ENCODE measurements at places on chromosomes 5 and 9.

- DNase-seq: no peak
Measured at GRCh38 chr5:87781976-87782375, 369.2 kb upstream of the CCNH start.

GRCh38 chr9:113741886-113742854 is 133.9 kb upstream of the ZNF618 start:
- DNase-seq: no peak

DNA sequence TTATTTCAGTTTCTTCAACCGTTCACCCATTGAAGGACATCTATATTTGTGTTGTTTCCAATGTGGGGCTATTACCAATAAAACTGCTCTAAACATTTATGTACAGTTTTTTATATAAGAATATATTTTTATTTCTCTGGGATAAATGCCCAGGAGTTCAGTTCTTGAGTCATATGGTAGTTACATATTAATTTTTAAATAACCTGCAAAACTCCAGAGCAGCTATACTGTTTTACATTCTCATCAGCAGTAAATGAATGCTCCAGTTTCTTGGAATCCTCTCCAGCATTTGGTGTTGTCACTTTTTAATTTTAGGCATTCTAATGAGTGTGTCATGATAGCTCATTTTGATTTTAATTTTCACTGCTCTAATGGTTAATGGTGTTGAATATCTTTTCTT is 36.2 kb downstream of the CDK7 start:
- DNase-seq: no peak

DNA sequence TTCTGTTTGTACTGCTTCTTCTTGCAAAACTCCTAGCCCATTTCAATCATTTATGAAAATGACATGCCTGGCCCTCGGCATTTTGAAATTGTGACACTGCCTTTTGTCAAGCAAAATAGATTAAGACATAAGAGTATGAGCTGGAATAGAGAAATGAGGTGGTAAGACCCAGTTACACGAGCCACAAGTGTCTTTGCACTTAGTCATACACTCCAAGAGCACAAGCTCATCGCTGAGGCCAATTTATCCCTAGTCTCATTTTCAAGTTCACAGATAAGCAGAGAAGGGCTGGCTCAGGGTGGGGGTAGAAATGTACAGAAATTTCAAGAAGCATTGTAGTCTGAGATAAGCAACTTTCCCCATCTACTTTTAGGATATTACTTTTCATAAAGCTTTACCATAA is 40.6 kb upstream of the MAP1B start:
- no peak for DNase-seq

- no peak for DNase-seq
Measured at GRCh38 chr5:158977642-158978041, 122.1 kb downstream of the EBF1 start.

All from stimulated activated CD4-positive, alpha-beta T cell treated with anti-CD3 and anti-CD28 coated beads, Interleukin-4, amount 100 ng/mL, for 48 hours (primary cell).